ENCODE measurements at places on chromosomes 1 and 21.

DNA sequence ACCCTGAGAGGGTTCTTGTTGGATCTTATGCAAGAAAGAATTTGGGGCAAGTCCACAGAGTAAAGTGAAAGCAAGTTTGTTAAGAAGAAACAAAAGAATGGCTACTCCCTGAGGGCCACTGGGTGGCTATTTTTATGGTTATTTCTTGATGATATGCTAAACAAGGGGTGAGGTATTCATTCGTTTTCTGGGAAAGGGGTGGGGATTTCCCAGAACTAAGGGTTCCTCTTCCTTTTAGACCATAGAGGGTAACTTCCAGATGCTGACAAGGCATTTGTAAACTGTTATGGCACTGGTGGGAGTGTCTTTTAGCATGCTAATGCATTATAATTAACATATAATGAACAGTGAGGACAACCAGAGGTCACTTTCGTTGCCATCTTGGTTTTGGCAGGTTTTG is 18.2 kb upstream of the IFI6 start:
- DNase-seq: no peak

DNA sequence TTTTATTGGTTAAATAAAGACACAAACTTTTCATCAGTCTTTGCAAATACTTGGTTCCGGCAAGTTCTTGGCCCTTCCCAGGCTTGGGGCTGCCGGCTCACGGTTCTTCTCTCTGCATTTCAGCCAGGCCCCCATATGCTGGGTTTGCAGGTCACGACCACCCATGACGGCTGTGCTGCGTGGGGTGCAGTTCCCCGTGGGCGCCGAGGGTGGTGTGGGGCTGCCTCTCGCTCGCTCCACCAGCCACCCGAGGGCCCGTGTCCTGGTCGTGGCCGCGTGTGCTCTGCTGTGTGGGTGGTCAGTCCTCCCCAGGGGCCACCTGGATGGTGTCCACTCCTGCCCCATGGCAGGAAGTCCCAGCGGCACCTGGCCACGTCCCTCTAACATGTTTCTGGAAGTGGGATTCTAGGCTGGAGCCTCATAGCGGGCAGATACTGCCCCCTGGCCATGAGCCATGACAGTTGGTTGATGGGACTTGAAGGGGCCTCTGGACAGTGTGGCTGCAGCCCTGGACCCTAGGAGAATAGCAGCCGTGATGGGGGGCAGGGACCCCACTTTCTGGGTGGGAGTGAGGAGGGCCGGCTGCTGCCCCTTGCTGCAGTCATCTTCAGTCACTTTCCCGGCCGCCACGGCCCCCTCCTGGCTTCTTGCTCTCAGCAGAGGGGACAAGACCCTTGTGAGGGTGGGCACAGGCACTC is 46.3 kb downstream of the SKI start:
- no peak for DNase-seq

GRCh38 chr1:27099135-27099586 is 55.8 kb downstream of the SLC9A1 start:
- peak; percentile 75 for DNase-seq

DNA sequence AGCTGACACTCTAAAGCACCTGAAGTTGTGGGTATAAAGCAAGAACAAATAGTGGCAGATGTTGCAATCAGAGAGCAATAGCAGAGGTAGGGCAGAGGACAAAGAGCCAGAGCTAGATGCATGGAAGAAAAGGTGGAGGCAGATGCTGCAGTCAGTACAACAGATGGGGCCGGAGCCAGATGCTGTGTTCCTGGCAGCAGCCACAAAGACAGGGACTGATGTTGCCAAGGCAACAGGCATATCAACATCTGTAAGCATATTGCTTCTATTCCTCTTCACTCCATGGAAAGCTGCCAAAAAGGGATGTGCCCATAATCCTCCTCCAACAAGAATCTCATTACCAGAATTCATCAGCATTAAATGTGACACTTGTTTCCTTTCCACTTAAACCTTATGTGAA is 108.0 kb downstream of the TNNI3K start:
- DNase-seq: no peak

DNA sequence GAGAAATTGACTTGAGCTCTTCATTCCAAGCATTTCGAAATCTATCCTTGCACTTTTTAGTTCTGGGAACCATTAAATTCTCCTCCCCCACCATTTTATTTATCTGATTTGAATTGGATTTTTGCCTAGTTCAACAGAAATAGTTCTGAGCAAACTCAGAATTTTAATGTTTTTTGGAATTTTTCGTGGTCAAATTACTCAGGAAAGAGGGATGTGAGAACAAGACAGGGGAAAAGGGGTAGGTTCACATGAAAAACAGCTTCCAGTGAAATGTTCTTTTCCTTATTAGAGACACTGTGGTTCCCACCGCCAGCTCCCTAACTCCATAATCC is 5.7 kb upstream of the ZNF697 start:
- peak; percentile 90 for DNase-seq

DNA sequence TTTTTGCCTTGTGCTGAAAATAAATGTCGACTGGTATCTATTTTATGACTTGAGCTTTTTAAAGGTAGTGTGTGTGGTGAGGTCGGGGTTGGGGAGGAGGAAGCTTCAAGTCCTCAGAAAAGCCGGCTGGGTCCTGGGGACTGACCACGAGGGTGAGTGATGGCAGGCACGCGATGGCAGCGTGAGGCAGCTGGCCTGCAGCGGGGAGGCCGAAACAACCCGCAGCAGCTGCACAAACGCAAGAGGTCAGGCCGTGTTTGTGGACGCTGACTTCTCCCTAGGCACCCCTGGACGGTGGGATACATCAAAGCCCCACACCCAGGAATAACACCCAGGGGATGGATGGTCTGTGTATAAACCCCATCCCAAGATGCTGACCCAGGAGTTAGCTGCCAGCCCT is 51.4 kb downstream of the ZBTB18 start:
- no peak for DNase-seq

GRCh38 chr1:19973616-19974015 is 5.8 kb downstream of the PLA2G2A start:
- no peak for DNase-seq

- no peak for DNase-seq
Observed at GRCh38 chr1:111704776-111705175, 34.4 kb downstream of the INKA2 start.

DNA sequence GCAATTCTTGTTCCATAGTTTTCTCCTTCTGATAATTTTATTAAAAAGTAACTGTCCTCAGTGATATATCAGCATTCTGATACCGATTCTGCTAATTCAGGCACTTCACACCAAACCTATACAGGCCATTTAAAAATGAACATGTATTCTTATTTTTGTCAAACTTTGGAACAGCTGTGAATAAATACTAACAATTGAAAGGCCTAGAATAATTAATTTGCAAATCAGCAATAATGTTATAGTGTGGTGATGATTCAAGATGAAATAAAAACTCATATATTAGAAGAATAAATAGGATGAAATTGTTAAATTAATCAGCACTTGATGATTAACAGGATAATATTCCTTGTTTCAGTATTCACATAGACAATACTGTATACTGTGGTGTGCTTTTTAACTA is 9.9 kb downstream of the CDKN2C start:
- no peak for DNase-seq

GRCh38 chr1:201267481-201268229 is 15.7 kb upstream of the PKP1 start:
- DNase-seq: peak; percentile 91

- no peak for DNase-seq
Observed at GRCh38 chr21:26597981-26598380, 24.9 kb upstream of the CYYR1 start.

GRCh38 chr1:98278055-98278454 is 357.2 kb upstream of the DPYD start:
- no peak for DNase-seq

DNA sequence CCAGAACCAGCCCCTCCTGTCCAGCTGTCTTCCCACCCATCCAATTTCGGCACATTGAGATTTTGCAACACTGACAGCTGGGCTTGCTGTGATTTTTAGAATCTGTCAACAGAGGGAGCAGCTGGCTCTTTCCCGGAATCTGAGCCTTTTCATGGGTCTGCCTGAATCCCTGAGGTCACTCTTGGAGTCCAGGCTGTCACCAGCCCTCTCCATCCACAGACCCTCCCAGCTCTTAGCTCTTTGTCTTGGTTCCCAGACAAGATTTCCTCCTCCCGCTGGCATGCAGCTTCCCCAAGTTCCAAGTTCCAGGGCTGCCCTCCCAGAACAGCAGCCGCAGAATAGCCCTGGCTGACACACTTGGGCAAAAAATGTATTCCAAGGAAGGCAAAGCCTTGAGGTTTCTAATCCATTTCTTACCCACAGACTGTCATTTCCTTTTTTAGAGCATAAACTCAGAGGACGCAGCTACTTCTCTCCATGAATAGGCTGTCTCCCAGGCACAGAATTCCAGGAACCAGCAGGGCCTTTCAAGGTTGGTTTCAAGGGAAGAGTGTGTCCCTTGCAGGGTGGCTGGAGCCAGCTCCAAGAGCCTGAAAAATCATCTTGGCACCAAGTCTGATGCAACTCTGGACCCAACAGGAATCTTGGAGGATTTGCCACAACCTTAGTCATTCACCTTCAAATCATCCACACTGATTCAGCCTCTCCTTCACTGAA is 7.1 kb upstream of the TMEM61 start:
- DNase-seq: peak; percentile 60

DNA sequence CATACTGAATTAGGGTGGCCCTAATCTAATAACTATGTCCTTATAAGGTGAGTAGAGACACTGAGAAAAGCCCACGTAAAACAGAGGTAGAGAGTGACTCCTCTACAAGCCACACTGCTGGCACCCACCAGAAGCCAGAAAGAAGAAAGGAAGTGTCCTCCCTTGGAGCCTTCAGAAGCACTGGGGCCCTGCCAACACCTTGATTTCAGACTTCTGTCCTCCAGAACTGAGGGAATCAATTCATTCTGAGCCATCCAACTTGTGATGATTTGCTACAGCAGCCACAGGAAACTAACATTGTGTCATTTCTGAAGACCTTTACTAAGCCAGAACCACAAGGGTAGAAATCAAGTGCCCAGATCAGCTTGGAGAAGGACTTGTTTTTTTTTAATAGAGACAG is 15.0 kb downstream of the GNB1 start:
- no peak for DNase-seq

- no peak for DNase-seq
Observed at GRCh38 chr1:183675381-183675780, 22.3 kb upstream of the APOBEC4 start.

GRCh38 chr1:206606867-206607266 is 5.4 kb downstream of the EIF2D start:
- peak; percentile 40 for DNase-seq
